ENCODE measurements at places on chromosomes 5 and 9. TPM values are rescaled to one million over a fixed set of nuclear protein-coding genes. Genes with fewer than 3 reads are reported as not detected.

- DNase-seq = no peak
- no peaks in the 10 kb centered on the region for H3K27me3 ChIP-seq
- no peak overlapping the region for H3K27ac ChIP-seq
Observed at GRCh38 chr9:28774433-28775235, 1201.4 kb upstream of the C9orf72 start.

GRCh38 chr9:126365780-126366179 is 39.2 kb downstream of the MVB12B start:
- peaks cover 13% of the 10 kb centered on the region for H3K4me1 ChIP-seq
- H3K27ac ChIP-seq = peak overlapping the region; percentile 35
- H3K36me3 ChIP-seq = peaks cover 13% of the 10 kb centered on the region

DNA sequence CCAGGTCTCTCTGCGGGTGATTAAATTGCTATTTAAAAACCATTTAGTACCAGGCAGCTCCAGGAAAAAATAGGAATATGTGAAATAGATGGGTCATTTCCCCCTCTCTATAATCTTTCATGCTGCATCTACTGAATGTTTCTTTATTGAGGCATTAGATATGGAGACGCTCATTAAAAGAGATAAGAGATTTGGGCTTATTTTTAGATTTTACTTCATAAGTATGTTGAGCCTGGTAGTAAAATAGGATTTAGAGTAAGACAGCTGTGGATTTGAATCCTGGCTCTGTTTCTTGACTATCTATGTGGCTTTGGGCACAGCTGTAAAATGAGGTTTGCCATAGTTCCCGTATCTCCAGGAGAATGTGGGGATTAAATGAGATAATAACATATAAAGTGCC is 451.0 kb upstream of the GRIA1 start:
- no peaks in the 10 kb centered on the region for H3K36me3 ChIP-seq
- H3K27ac ChIP-seq = no peak overlapping the region
- no peaks in the 10 kb centered on the region for H3K4me1 ChIP-seq

DNA sequence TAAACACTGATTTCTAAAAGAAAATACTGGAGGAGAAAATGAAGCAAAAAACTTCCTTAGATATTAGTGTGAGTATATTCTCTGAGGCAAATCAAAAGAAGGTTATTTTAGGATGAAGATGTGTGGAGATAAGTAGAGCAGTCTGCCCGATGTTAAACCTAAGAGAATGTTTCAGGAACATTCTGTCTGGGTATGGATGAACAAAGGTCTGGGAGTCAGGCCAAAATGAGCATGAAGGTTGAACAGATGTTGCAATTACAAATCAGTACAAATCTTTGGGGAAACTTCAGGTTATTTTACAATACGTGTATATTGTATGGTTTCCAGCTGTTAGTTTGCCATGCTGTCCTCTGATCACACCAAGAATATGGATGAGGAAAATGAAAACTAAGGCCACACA is 14.4 kb upstream of the CEP78 start:
- DNase-seq = no peak
- no peaks in the 10 kb centered on the region for H3K36me3 ChIP-seq
- peaks cover 24% of the 10 kb centered on the region for H3K27me3 ChIP-seq
- no peak overlapping the region for H3K27ac ChIP-seq
- H3K4me3 ChIP-seq = no peak overlapping the region

Gene UBTD2
- 3.9 TPM for total RNA-seq

Gene MLLT3
- total RNA-seq = 37.2 TPM

Gene CD74
- total RNA-seq = 721 TPM

Gene CLK4
- total RNA-seq = 84.1 TPM

DNA sequence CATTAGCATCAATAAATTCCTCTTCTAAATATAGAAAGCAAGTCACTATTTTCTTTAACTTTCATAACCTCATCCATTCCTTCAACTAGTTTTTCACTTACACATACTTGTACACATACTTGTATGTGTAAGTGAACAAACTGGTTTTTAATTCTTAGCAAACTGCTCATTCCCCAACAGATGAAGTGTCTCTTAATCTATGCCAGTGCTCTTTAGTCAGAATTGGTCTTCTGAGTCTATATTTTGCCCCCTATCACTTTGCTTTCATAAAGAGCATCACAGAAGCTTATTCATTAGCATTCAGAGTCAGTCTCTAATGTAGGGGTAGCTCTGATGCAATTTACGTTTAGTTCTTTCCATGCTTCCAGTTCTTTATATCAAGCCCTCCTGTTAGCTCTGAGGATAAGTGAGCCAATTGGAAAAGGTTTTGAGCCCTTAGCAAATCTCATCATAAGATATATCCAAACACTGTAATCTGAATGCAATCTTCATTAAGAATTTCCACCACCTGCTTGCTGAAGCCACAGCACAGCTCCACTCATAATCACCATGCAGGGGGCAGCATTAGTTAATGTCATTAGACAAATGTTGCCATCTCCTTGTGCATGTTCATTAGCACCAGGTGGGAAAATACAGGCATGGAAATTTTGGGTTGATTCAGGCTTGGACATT is 178.5 kb upstream of the SLC24A2 start:
- H3K4me1 ChIP-seq = no peaks in the 10 kb centered on the region
- no peaks in the 10 kb centered on the region for H3K36me3 ChIP-seq
- H3K27ac ChIP-seq = no peak overlapping the region
- no peak for DNase-seq
- peaks cover 5% of the 10 kb centered on the region for H3K27me3 ChIP-seq

Gene ANKRA2
- total RNA-seq = 28.1 TPM

GRCh38 chr9:17807613-17808282 is 228.9 kb downstream of the SH3GL2 start:
- no peak for DNase-seq
- H3K27me3 ChIP-seq = no peaks in the 10 kb centered on the region
- no peak overlapping the region for H3K4me3 ChIP-seq
- no peaks in the 10 kb centered on the region for H3K4me1 ChIP-seq
- H3K36me3 ChIP-seq = no peaks in the 10 kb centered on the region
- H3K27ac ChIP-seq = no peak overlapping the region

- no peaks in the 10 kb centered on the region for H3K36me3 ChIP-seq
- peaks cover 13% of the 10 kb centered on the region for H3K4me1 ChIP-seq
- no peak overlapping the region for H3K27ac ChIP-seq
- H3K27me3 ChIP-seq = peaks cover 62% of the 10 kb centered on the region
- no peak overlapping the region for H3K4me3 ChIP-seq
- DNase-seq = no peak
Observed at GRCh38 chr9:4301971-4302427, 2.1 kb upstream of the GLIS3 start.

GRCh38 chr9:95481000-95481399 is 35.8 kb downstream of the PTCH1 start:
- H3K4me3 ChIP-seq = no peak overlapping the region
- H3K36me3 ChIP-seq = peaks cover 6% of the 10 kb centered on the region
- H3K27me3 ChIP-seq = peaks cover 12% of the 10 kb centered on the region
- DNase-seq = no peak
- no peak overlapping the region for H3K27ac ChIP-seq

Gene LCN9
- not detected for total RNA-seq

GRCh38 chr5:123098767-123099513 is 9.9 kb downstream of the PRDM6 start:
- peaks cover 6% of the 10 kb centered on the region for H3K36me3 ChIP-seq
- H3K27ac ChIP-seq = no peak overlapping the region
- peak overlapping the region; percentile 26 for H3K4me3 ChIP-seq

Gene KIAA0825
- 2.6 TPM for total RNA-seq

GRCh38 chr5:116529615-116530014 is 45.0 kb downstream of the SEMA6A start:
- no peak for DNase-seq
- no peak overlapping the region for H3K27ac ChIP-seq
- peaks cover 5% of the 10 kb centered on the region for H3K27me3 ChIP-seq
- H3K4me1 ChIP-seq = no peaks in the 10 kb centered on the region
- no peak overlapping the region for H3K4me3 ChIP-seq

GRCh38 chr9:114290561-114290986 is 32.3 kb upstream of the ORM1 start:
- peak overlapping the region; percentile 67 for H3K27ac ChIP-seq
- peaks cover 6% of the 10 kb centered on the region for H3K36me3 ChIP-seq
- peaks cover 4% of the 10 kb centered on the region for H3K4me1 ChIP-seq
- H3K27me3 ChIP-seq = peaks cover 7% of the 10 kb centered on the region
- no peak overlapping the region for H3K4me3 ChIP-seq

DNA sequence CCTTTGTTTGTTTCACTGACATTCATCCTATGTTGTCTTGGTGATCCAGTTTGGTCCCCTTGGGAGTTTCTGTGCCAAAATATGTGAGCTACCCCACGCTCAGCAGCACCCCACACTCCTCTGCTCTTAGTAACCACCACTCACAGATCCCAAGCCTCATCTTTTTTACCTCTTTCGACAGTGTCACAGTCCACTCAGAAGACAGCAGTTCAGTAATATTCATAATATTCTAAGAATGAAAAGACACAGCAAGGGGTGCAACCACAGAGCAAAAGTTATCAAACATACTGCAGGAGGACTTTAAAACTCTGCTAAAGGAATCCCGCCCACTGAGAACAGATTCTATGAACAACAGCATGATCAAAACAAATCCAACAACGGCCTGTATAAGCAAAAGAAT is 28.2 kb downstream of the RNF130 start:
- no peaks in the 10 kb centered on the region for H3K36me3 ChIP-seq
- peaks cover 5% of the 10 kb centered on the region for H3K4me1 ChIP-seq
- no peak overlapping the region for H3K4me3 ChIP-seq
- H3K27ac ChIP-seq = no peak overlapping the region
- DNase-seq = no peak
- no peaks in the 10 kb centered on the region for H3K27me3 ChIP-seq

- no peaks in the 10 kb centered on the region for H3K36me3 ChIP-seq
- H3K4me1 ChIP-seq = no peaks in the 10 kb centered on the region
- H3K27ac ChIP-seq = no peak overlapping the region
- no peak overlapping the region for H3K4me3 ChIP-seq
- no peaks in the 10 kb centered on the region for H3K27me3 ChIP-seq
- DNase-seq = no peak
Observed at GRCh38 chr9:74519419-74519818, 22.3 kb downstream of the RORB start.

Gene MEGF9
- 10.2 TPM for total RNA-seq

Gene CCL19
- total RNA-seq = not detected

Gene TMEM174
- total RNA-seq = not detected

GRCh38 chr9:110602281-110602680 is 22.7 kb upstream of the SVEP1 start:
- no peak for DNase-seq
- H3K4me1 ChIP-seq = no peaks in the 10 kb centered on the region
- H3K36me3 ChIP-seq = no peaks in the 10 kb centered on the region
- no peak overlapping the region for H3K27ac ChIP-seq
- H3K27me3 ChIP-seq = peaks cover 7% of the 10 kb centered on the region
- H3K4me3 ChIP-seq = no peak overlapping the region

DNA sequence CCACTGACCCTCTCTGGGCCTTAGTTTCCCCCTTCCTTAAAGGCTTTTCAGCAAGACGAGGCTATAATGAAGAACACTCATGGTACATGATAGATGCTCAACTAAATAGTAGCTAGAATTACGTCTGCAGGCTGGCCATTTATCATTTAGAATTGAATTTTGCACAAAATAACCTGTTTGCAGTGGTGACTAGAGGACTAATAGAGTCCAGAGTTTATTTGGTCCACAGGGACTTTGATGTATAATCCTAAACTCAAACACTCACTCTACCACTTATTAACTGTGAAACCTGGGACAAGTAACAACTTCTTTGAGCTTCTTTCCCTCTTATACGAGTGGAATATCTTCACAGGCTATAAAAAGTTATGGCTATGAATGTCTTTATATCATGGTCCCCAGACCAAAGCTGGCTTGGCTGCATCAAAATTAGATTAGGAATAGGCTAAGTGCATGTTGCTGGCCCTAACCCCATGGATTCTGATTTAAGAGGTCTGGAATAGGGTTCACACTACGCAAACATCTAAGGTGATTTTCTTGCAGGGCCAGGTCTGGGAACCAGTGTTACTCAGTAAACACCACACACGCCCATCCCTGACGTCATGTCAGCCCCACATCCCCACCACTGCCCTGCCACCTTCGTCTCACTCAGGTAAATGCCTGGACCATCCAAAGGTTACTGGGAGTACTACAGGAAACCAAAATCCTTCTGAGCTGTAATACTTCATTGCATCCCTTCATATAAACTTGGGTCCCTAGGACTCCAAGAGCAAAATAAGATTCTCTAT is 150.6 kb downstream of the FRMD3 start:
- no peak for DNase-seq
- H3K27me3 ChIP-seq = no peaks in the 10 kb centered on the region
- no peaks in the 10 kb centered on the region for H3K4me1 ChIP-seq
- no peaks in the 10 kb centered on the region for H3K36me3 ChIP-seq
- H3K4me3 ChIP-seq = no peak overlapping the region
- no peak overlapping the region for H3K27ac ChIP-seq

- H3K27me3 ChIP-seq = no peaks in the 10 kb centered on the region
- no peaks in the 10 kb centered on the region for H3K36me3 ChIP-seq
- DNase-seq = no peak
- peaks cover 5% of the 10 kb centered on the region for H3K4me1 ChIP-seq
Observed at GRCh38 chr9:130185017-130185416, 12.8 kb downstream of the NCS1 start.

DNA sequence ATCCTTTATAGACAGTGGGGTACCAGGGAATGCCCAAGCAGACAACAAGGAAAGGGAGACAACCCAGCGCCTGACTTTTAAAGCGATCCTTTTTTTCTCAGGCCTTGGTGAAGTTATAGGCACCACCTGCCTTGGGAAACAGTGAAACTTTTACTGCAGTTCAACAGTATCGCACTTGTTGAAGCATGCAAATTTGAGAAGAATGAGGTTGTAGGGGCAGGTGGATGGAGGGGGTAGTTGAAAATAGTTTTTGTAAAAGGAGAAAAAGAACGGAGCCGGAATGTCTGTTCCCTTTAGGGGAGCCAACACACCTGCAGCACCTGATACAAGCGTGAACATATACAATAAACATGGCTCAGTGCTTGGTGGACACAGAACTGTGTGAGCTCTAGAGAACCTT is 190.2 kb upstream of the NR3C1 start:
- DNase-seq = no peak
- no peaks in the 10 kb centered on the region for H3K36me3 ChIP-seq

DNA sequence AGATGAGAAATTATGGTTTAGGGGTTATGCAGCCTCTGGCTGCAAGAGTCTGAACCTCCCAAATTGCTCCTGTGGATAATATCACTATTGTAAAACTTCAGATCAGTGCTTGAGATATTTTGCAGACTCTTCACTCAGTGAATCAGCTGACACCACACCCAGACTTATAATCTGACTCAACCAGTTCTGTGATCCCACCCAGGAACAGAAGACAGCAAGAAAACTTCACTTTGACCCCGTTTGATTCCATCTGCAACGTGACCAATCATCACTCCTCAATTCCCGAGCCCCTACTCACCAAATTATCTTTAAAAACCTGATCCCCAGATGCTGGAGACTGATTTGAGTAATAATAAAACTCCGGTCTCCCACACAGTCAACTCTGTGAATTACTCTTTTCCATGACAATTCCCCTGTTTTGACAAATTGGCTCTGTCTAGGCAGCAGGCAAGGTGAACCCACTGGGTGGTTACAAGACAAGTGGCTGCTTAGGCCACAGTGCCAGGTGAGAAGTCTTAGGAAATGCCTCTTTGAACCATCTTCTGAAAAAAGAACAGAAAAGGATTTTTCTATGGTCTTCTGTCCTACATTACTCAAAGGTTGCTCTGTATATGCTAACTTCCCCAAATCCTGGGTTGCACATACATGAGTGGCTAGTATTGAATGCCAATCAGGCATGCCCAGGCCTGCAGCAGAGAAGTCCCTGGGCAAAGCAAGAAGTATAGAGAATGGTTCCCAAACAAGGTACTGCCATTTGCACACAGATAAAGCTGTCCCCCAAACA is 588.0 kb downstream of the PRELID2 start:
- no peaks in the 10 kb centered on the region for H3K4me1 ChIP-seq
- DNase-seq = no peak
- H3K27ac ChIP-seq = no peak overlapping the region

All from T-helper 17 cell (primary cell).